NCI-H2081 treated with DMSO at 0.1 percent for 48 hours (cell line): ENCODE measurements at places on chromosomes 7 and 10.

DNA sequence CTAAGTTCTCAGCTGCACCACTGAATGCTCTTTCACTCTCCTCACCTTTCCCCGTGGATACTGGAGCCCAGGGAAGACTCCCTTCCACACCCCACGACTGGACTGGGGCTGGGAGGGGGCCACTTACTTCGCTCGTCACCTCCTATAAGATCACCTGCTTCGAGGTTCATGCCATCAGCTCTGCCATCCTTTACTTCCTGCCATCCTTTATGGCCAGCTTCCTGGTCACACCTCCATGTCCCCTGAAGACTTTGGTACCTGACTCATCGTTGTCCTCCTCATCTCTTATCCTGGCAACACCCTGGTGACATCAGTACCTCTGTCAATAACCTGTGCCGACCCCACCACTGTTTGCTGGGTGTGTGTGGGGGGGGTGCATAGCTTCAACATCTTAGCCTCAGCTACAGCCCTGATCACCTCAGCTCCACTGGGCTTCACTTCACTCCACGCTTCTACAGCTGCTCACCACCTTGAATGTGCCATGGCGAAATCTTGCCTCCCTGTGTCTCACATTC, 8.7 kb upstream of the VDAC2 start:
- no peak for DNase-seq

DNA sequence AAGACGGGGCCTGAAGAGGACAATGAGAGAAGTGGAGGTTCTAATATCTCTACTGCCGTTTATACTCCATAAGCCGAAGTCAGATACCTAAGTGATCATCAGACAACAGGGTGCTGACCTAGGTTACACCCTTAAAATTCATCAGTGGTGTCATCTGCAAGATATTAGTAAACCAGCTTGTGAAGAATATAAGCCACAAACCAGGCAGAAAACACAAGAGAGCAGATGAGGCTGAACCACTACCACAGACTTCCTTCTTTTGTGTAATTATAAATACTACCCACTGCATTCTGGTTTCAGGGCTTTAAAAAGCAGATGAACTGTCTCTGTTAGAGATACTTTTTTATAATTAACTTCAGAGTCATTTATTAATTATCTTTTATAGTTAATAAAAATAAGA, 69.0 kb upstream of the LRRC17 start:
- DNase-seq: no peak

DNA sequence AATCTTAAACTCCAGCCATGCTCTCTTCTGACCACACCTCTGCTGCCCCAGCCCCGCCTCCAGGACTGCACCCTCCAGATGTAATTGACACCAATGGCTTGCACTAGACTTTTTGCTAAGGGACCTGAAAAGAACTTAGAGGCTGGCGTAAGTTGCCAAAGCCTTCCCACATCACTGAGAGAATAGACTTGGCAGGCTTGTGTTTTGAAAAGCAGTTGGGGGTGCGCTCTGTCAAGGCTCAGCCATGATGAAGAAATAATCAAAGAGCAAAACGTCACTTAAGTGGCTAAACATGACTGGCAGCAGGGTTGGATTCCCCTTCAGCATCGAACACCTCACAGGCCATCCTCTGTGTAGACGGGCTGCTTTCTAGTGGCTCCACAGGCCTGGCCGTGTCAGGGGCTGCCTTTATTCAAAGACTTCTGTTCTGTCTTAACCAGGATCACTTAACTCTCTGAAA, 195.2 kb upstream of the C7orf33 start:
- DNase-seq: no peak

DNA sequence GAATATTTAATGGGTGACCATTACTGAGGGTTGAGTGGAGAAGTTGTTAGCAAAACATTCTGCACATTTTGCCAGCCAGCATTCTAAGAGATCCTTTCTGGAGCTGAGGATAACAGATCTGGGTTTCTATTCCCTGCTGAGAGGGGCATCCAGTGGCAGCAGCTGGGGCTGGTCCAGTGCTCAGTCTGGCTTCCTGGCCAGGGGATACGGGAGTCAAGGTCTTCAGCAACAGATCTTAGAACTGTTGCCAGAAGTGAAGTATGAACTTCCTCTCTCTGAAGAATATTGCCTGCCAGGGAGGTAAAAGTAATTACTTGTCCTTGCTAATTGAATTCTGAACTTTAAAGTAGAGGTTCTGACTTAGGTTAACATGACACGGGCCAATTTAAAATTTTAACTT, 568.4 kb downstream of the REEP3 start:
- DNase-seq: no peak

GRCh38 chr10:70493660-70494234, 15.2 kb downstream of the PALD1 start:
- no peak for DNase-seq

GRCh38 chr7:36336390-36336789, 53.3 kb upstream of the ANLN start:
- DNase-seq: no peak
